ENCODE measurements at places on chromosomes 1 and 21.

DNA sequence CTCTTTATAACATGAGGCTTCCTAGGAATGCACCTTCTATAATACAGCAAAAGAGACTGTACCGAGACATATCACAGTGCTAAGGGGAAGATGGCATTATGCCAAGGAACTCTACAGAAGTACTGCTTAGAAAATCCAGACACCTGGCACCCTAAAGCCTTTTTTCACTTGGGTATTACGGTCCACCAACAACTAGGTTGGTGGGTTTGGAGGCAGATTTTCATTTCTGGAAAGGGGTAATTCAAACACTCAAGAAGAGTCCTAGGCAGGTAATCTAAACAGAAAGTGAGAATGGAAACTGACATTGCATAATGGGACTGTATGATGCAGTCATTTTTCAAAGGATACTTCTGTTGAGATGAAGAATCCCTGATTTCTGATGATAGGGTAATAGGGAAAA lies 19.6 kb downstream of the SCMH1 start:
- no peak for DNase-seq

DNA sequence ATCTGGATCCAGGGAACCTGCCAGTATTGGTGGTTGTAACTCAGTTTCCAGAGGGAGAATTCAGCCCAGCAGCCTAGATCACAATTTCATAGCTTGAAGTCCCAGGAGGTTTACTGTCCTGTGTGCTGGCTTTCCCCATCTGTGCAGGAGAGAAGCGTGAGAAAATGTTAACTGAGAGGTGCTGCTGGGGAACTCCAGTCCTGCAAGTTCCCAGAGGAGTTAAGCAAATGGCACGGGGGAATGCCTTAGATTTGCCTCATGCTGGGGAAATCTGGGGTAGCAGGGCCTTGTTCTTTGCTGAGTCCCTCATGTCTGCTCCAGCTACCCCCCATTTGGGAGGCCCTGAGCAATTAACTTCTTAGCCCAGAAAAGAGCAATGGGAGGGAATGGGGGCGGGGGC lies 25.1 kb upstream of the SLAMF6 start:
- DNase-seq, result no peak

DNA sequence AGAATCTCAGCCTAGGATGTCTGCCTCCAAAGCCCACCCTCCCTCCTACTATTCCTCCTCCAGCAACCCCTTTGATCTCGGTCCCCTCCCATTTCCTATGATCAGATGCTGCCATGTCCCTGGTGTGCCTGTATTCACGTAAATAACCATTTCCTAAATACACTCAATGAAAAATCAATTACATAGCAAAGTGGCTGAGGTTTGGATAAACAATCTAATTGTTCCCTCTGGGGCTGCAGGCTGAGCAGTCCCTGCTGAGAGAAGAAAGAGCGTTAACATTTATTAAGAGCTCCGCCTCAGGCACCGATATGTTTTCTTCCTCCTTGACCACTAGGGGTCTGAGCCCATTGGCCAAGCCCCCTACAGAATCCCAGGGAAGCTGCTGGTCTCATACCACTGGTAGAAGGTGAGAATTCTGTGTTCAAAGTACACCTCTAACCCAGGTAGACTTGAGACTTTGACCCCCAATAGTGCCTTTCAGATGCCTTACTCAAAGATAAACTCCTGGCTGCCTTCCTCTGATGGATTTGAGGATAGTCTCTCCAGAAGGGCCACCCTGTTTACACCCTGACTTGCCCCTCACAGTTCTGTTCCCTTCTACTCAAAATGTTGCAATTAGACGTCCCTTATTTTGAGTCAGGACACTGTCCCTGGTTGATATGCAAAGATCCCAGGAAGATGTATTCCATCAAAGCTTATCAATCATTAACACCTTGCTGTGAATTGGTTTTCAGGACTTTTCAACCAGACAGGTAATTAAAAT lies 33.9 kb upstream of the CAMK1G start:
- DNase-seq, result no peak

GRCh38 chr1:178513278-178513983 lies 522 bp downstream of the TEX35 start:
- DNase-seq, result no peak

GRCh38 chr1:113916974-113917373 lies 11.8 kb downstream of the DCLRE1B start:
- DNase-seq, result no peak

- DNase-seq, result no peak
These were observed 57.2 kb downstream of the NPHP4 start for GRCh38 chr1:5935026-5935425.

DNA sequence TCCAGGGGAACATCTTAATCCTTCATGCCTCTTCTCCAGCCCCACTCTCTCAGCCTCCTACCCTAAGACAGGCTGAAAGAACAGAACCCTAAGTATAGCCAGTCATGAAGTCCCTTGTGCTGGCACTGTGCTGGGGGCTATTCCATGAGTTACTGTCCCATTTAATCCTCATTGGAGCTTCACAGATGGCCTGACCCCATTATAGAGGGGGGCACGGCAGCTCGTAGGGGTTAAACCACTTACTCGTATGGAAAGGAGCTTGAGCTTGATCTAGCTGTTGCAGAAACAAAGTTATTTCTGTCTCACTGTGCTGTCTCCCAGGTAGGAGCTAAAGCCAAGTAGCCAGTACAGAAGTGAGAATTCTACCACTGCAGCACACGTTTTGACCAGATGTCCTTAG lies 203.2 kb upstream of the COA6 start:
- no peak for DNase-seq

DNA sequence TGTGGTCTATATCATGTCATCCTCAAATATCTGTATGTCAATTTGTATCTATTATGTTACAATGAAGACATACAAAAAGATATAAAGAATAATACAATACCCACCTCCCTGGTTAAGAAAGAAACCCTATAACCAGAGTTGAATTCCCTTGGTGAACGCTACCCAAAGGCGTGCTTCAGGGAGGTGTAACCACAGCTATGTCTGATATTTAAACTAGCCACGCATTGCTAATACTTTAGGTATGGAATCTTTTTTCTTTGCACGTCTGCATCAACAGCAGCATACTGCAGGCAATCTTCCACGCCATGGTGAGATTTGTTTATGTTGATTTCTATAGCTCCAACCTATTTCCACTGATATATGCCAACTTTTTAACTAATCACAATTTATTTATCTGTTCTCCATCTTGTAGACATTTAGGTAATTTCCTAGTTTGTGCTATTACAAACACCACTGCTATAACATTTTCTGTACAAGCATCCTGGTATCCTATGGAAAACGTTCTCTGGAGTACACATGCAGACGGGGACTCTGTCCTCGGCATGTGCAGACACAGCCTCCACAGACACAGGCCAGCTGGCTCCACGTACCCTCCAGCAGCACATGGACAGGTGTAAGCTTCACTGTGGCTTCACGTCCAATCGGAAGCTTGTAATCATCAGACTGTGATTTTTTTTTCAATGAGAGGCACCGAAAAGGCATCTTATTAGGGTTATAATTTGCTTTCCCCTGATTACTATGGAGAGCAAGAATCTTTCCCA lies 58.5 kb downstream of the HSF2BP start:
- DNase-seq, result no peak

- DNase-seq, result no peak
These were observed 2.0 kb downstream of the PRMT6 start for GRCh38 chr1:107058245-107059032.

DNA sequence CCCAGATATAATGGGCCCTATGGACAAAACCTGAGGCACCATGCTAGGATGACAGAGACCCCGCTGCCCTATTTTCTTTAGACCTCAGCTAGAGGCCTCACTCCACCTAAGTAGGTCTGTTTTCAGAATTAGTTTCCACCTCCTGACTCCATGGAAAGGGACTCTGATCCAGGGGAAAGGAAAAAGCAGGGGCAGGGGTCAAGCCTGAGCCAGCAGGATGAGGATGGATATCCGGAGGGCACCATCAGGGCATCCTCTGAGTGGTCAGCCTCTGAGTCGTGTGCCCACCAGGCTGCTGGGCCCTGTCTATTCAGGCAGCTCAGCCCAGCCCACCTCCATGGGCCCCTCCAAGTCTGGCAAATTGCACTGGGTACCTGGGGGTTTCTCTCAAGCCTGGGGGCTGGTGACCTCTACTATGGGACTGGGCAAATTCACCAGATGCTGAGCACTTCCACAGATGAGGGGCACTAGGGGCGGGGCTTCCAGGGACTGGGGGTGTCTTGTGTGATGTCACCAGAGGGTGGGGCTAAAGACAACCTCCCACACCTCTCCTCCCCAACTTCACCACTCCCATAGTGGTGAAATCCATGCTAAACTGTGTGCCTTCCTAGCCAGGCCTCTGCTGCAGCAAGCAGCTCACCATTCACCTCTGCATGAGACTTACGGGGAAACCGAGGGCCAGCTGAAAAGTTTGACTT lies 5.5 kb downstream of the PAQR7 start:
- DNase-seq, result no peak

DNA sequence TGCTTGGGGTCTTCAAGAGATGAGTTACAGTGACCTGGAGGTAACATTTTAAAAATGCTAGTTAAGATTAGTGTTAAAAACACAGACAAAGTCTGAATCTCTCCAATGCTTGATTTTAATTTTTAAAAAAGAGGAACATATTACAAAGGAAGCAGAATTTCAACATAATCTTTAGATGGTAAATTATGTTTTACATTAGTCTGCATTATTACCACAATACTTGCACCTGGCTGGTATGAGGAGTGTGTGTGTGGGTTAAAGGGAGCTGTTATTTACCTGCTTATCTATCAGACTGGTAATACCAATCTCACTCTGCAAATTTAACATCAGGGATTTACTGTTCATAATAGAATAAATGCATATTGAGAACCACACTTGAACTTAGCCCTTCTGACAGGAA lies 10.3 kb upstream of the KCNJ15 start:
- no peak for DNase-seq

DNA sequence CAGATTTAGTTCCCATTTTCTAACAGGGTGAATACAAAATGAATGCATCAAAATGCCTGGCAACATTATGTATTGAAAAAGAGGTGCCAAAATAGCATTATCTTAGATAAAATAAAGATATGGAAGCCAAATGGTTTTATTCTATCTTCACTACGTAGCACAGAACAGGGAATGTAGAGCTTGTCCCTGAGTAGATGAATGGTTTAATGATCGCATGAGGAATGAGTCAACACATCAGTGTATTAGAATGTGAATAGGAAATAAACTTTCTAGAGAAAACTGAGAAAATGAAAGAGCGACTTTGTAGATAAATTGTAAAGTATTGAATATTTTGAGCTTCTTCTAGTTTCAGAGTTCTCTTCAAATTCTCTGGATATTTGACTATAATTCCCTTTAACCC lies 74.3 kb downstream of the BRINP3 start:
- no peak for DNase-seq

GRCh38 chr1:109935451-109935900 lies 24.8 kb downstream of the CSF1 start:
- no peak for DNase-seq

- DNase-seq, result no peak
These were observed 22.0 kb downstream of the KIAA0319L start for GRCh38 chr1:35535243-35535642.

GRCh38 chr1:40344597-40344996 lies 27.5 kb upstream of the COL9A2 start:
- peak; percentile 22 for DNase-seq

- DNase-seq, result no peak
These were observed 648.4 kb downstream of the PLA2G4A start for GRCh38 chr1:187477103-187477502.

DNA sequence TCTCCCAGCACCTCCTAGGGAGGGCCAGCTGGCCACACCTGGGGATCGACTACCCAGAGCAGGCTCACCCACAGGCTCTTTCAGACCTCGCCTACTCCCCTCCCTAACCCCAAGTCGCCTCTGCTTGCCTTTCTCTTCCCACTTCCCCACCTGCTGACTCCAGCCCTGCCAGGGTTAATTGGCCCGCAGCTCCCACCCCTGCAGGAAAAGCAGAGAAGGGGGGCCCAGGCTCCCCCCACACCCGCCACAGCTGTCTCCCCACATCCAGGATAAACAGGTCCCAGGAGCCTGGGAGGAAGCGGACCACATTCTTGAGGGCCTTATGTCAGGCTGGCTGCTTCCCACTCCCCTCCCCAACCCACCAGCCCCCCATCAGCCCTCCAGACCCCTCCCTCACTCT lies 45.0 kb downstream of the TAS1R2 start:
- DNase-seq, result no peak

DNA sequence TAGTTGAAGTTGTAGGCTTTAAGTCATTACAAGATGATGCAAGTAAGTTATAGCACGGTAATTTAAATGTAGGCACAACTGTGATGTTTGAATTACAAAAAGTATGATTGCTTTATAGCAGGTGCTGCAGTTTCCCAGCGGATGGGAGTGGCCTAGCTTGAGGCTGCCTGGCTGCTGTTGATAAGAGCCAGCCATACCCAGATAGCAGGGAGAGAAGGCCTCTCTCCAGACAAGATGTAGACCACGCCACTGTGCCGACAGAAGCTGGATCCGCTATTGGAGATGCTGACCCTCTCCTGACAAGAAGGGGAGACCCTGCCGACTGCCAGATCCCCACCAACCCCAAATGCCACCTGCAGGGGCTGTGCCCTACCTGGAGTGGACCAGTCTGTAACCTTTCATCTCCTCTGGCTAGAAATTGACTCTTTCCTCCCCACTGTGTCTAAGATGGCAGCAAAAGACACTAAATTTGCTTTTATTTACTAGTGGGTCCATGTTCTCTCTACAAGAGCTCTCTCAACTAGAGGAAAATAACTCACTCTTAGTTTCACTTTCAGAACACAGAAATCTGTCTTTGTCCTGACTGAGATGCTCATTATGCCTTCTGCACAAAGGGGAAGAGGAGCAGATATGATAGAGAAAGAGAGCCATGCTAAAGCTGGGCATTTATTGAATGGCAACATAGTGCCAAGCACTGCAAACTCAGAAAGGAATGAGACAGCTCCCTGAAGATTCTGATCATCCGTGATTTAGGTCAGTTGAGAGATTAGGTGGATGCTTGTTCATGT lies 127.9 kb downstream of the URB2 start:
- DNase-seq, result no peak

GRCh38 chr1:74222701-74223100 lies 12.5 kb upstream of the TNNI3K start:
- DNase-seq, result no peak
